ENCODE measurements at places on chromosomes 1 and 21. TPM values are rescaled to one million over a fixed set of nuclear protein-coding genes. Genes with fewer than 3 reads are reported as not detected.

The SELP gene
- total RNA-seq: not detected

The VHLL gene
- total RNA-seq: 0.28 TPM

The KRTAP7-1 gene
- not detected for total RNA-seq

The PLA2G5 gene
- total RNA-seq: 0.92 TPM

The C1orf105 gene
- total RNA-seq: not detected

The CLDN17 gene
- total RNA-seq: not detected

The ITLN2 gene
- total RNA-seq: not detected

The PDZK1 gene
- total RNA-seq: 0.28 TPM
